ENCODE measurements at places on chromosomes 3 and 15. TPM values are rescaled to one million over a fixed set of nuclear protein-coding genes. Genes with fewer than 3 reads are reported as not detected.

Gene MYEF2
- 29.3 TPM for total RNA-seq

Gene NEK10
- 0.22 TPM for total RNA-seq

Gene CFAP91
- not detected for total RNA-seq

Gene ZNF717
- 5.4 TPM for total RNA-seq

Gene DAPK2
- 5.2 TPM for total RNA-seq

Gene GPR27
- 0.28 TPM for total RNA-seq

Gene RHO
- not detected for total RNA-seq

Gene EXD1
- total RNA-seq, result not detected

Gene SERINC4
- 0.44 TPM for total RNA-seq

Gene SAXO2
- 2.6 TPM for total RNA-seq

Gene RASGRP1
- total RNA-seq, result 58.2 TPM

Gene UBXN7
- 72.5 TPM for total RNA-seq

Gene BRPF1
- total RNA-seq, result 22.0 TPM

Gene TMEM158
- total RNA-seq, result not detected

Gene CCRL2
- 6.6 TPM for total RNA-seq

Gene GPD1L
- total RNA-seq, result 9.8 TPM

Gene STARD9
- 9.0 TPM for total RNA-seq

Gene PYGO1
- total RNA-seq, result not detected

Gene SUSD5
- total RNA-seq, result not detected

Gene OXTR
- total RNA-seq, result not detected

Gene ERICH6
- total RNA-seq, result 0.28 TPM

Gene CERS3
- total RNA-seq, result 0.92 TPM

Gene SH3GL3
- not detected for total RNA-seq

Gene CRYBG3
- 1.1 TPM for total RNA-seq

Gene SYNPR
- not detected for total RNA-seq

Gene GOLGA8T
- total RNA-seq, result not detected

Gene DALRD3
- total RNA-seq, result 13.2 TPM

Gene CLDN18
- total RNA-seq, result not detected

Gene CCNB2
- total RNA-seq, result 0.33 TPM

Gene BOC
- total RNA-seq, result not detected

Gene EFHB
- 1.9 TPM for total RNA-seq
